ENCODE measurements at places on chromosomes 1 and 21. TPM values are rescaled to one million over a fixed set of nuclear protein-coding genes. Genes with fewer than 3 reads are reported as not detected.

The SLC37A1 gene
- total RNA-seq = 2.3 TPM

The NGF gene
- total RNA-seq = 10.1 TPM

The PYGO2 gene
- total RNA-seq = 12.4 TPM

The GUCA2B gene
- not detected for total RNA-seq

The IRF6 gene
- 1.8 TPM for total RNA-seq

The ASPM gene
- total RNA-seq = 2.0 TPM

The TTLL10 gene
- not detected for total RNA-seq

The CYP4A11 gene
- not detected for total RNA-seq

The PKP1 gene
- under 0.01 TPM for total RNA-seq

The S100A9 gene
- total RNA-seq = not detected

The PLOD1 gene
- total RNA-seq = 321 TPM

The NPR1 gene
- 0.58 TPM for total RNA-seq

The CYP4A22 gene
- not detected for total RNA-seq

The FCRL2 gene
- not detected for total RNA-seq

The PRAMEF6 gene
- not detected for total RNA-seq

The SAMD11 gene
- 11.1 TPM for total RNA-seq

The FCRLA gene
- total RNA-seq = 1.5 TPM

The CFHR1 gene
- not detected for total RNA-seq

The TINAGL1 gene
- total RNA-seq = 0.99 TPM

The GCLM gene
- 26.0 TPM for total RNA-seq

The PCAT6 gene
- not detected for total RNA-seq

The MCM3AP gene
- total RNA-seq = 100 TPM

The DYRK3 gene
- total RNA-seq = 31.7 TPM

The HAPLN2 gene
- total RNA-seq = not detected

The BLACAT1 gene
- total RNA-seq = under 0.01 TPM

The GPATCH2 gene
- 23.9 TPM for total RNA-seq

Data from smooth muscle cell of trachea (primary cell).